NCI-H1092 (cell line): ENCODE measurements at places on chromosomes 12 and 14.
A peak's percentile ranks its signal among the peaks of the same experiment; 100 is the strongest.

GRCh38 chr12:70663838-70664237 lies 26.6 kb upstream of the PTPRB start:
- no peak for DNase-seq

DNA sequence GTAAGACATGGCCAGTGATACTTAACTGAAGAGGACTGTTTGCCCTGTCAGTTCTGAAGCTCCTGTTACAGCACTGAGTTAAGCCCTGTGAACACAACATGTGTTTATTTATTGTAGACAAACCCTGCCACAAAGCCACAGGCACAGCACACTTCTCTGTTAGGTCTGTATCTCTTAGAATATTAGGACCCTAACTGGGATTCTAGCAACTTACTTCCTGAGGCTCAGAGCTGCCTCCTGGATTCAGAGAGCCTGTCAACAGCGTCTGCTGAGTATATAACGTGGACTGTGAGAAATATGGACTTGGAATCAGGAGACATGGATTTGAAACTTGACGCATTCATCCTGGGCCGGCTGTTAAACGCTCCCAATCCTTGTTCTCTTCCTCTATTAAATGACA lies 135.0 kb upstream of the HIF1A start:
- DNase-seq: no peak

GRCh38 chr12:53097207-53097563 lies 282 bp upstream of the IGFBP6 start:
- no peak for DNase-seq

- DNase-seq: no peak
These were observed 7.2 kb downstream of the WNK1 start for GRCh38 chr12:759628-760027.

GRCh38 chr14:101735453-101735852 lies 26.1 kb upstream of the PPP2R5C start:
- no peak for DNase-seq

GRCh38 chr12:123393747-123394146 lies 9.8 kb downstream of the KMT5A start:
- DNase-seq: no peak

GRCh38 chr14:87386524-87386923 lies 606.5 kb downstream of the GALC start:
- DNase-seq: no peak

DNA sequence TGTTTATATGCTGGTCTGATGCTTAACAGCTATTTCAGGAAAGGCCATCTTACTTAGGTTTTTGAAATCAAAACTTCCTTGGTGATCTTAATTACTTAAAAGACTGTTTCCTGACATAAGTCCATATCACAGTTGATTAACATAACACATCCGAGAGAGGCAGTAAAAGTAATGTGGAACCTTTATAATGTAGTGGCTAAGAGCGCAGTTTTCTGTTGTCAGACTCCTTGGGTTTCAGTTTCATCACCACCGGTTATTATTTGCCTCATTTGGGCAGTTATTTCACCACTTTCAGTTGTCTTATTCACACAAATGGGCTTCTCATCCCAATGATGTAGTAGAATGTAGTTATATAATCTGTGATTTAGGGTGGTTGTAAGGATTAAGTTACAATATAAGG lies 30.9 kb downstream of the TBC1D15 start:
- no peak for DNase-seq

GRCh38 chr12:25005376-25005775 lies 56.5 kb upstream of the BCAT1 start:
- DNase-seq: no peak

DNA sequence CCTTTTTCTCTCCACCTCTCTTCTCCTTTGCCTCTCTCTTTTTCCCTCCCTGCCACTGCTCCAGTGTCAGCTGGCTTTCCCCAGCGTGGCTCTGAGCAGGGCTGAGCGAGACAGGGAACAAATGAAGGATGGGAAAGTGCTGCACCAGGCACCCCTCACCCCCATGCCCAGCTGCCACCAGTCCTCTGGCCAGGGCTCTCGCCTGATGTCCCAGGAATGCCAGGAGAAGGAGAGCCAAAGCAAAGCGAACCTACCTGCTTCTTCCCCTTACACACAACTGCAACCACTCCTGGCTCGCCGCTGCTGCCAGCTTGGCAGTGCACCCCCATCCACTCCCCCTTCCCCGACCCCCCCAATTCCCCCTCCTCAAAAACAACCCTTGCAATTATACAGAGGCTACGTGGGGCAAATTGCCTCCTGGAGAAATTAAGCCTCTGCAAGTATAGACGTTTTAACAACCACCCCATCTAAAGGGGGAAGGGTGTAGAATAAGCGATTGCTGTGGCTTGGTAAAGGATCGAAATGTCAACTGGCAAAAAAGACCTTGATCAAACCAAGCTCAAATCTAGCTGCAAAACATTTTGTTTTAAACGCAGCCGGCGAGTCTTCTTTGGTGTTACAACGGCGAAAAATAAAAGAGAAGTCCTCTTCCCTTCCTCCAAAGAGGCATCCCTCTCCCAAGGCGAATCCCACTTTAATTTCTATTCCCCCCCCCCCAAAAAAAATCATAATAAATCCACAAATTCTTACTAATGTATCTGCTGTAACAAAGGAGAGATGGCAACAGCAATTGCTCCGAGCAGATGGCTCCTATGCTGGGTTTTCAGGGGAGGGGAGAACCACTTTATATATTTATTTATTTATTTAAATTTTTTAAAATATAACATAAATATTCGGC lies 2.9 kb downstream of the BCL11B start:
- peak; percentile 10 for DNase-seq

GRCh38 chr14:95185033-95185766 lies 27.9 kb upstream of the DICER1 start:
- DNase-seq: no peak

DNA sequence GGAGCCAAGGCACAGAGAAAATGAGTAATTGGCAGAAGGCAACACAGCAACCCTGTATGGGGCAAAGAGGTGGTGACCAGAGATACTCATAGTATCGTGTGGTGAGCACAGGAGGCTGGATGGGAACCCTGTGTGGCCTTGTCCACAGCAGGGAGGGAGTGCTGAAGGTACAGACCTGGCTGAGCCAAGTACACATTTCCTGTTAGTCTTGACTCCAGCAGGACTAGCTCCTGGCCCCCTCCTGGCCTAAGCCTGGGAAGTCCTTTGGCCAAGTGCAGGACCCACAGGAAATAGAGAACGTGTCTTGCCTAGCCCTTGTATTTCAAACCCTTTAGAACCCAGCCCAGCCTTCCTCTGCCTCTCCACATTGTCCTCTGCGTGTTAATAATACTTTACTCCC lies 289.8 kb upstream of the PWP1 start:
- no peak for DNase-seq

- DNase-seq: no peak
These were observed 515.3 kb downstream of the RMST start for GRCh38 chr12:97977870-97978405.

GRCh38 chr14:91140672-91141071 lies 26.8 kb downstream of the DGLUCY start:
- DNase-seq: no peak

- no peak for DNase-seq
These were observed 84.6 kb downstream of the TXNDC16 start for GRCh38 chr14:52467515-52468266.

- no peak for DNase-seq
These were observed 149.0 kb upstream of the RMST start for GRCh38 chr12:97313471-97314190.

- no peak for DNase-seq
These were observed 76.0 kb downstream of the DENND5B start for GRCh38 chr12:31514912-31515311.

- DNase-seq: no peak
These were observed 17.8 kb downstream of the OTUB2 start for GRCh38 chr14:94043756-94044475.

DNA sequence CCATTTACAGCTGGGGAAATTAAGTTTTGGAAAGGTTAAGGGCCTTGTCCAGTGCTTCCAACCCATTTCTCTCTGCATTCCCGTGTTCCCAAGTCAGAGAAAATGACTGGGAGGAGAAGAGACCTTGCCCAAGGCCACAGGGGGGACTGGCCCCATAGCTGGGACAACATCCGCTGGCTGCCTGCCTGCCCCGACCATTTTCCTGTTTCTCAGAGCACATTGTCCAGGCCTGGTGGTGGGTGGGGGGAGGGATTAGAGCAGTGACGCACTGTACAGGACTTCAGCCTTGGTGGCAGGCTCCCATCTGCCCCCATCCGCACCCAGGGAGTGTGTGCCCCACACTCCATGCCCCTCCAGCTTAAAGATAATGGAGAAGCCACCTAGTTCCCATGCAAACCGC lies 27.7 kb downstream of the DIO3 start:
- no peak for DNase-seq

DNA sequence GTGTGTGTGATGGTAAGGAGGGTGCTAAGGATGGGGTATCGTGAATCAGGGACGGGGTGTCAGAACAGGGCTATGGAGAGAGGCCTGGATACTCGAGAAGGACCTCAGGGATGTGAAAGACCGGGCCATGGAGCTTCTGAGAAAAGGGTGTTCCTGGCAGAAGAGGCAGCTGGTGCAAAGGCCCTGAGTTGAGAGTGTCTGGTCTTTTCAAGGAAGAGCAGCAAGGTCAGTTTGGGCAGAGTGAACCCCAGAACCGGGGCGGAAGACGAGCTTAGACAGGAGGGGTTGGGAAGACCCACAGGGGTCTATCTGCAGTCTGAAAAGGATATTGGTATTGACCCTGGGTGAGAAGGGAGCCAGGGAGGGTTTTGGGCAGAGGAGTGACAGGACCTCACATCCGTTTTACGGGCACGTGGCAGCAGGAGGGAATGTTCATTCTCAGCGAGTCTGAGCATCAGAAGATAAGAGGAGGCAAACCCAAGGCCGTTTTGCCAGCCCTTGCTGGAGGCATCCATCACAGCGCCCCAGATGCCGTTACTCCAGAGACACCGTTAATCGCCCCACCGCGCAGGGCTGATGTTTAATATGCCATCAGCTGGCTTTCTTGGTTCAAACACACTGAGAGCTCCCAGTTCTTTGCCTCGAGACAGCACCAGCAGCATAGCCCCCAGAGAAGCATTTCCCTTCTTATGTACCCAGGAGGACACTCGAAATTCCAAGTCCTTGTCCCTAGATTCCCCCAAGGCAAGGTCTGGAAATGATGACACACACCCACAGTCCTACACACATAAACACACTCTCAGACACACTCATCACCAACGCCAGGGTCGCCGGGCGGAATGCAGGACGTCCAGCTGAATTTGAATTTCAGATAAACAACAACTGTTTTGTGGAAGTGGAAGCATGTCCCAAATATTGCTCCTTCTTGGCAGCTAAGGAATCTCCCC lies 41.4 kb upstream of the EML1 start:
- DNase-seq: no peak
